ENCODE measurements at places on chromosomes 16 and 17.
A peak's percentile ranks its signal among the peaks of the same experiment; 100 is the strongest.

DNA sequence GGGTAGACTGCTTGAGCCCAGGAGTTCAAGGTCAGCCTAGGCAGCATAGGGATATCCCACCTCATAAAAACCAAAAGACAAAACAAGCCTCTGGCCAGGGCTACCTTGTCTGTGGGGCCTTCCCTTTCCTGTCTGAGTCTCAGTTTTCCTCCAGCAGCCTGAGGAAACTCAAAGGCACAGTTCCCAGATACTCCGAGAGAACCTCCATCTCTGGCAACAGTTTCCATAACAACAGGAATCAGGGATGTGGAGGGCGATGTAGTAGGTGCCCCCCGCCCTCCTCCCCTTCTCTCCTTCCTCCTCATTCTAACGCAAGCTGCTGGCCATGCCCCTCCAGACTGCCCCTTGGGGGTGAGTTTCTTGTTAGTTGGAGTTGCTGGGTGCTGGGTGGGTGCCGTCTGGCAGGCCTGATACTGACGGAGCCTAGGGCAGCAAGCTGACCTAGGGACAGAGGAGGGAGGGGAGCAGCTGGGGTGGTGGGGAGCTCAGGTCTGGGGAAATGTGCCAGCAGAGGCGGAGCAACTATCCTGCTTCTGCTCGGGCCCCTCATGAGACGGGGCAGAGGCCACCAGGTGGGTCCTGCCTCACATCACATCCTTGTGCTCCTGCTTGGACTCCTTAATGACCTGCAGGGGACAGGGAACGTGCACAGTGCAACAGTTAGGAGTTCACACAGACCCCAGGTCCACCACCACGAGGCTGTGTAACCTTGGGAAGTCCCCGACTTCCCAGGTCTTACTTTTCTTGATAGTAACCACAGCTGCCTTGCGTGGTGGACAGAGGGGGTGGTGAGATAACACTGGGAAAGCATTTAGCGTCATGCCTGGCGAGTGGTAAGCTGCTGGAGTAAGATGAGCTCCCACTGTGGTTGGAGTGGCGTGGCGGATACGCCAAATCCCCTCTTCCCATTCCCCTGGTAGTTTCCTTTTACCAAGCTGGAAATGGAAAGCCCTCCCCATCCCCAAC lies 7.8 kb upstream of the EFTUD2 start:
- no peak for DNase-seq

GRCh38 chr16:11550791-11551498 lies 35.8 kb downstream of the LITAF start:
- peak; percentile 11 for DNase-seq

- DNase-seq: peak; percentile 99
Observed at GRCh38 chr16:48126801-48127644, 28.8 kb downstream of the ABCC12 start.

DNA sequence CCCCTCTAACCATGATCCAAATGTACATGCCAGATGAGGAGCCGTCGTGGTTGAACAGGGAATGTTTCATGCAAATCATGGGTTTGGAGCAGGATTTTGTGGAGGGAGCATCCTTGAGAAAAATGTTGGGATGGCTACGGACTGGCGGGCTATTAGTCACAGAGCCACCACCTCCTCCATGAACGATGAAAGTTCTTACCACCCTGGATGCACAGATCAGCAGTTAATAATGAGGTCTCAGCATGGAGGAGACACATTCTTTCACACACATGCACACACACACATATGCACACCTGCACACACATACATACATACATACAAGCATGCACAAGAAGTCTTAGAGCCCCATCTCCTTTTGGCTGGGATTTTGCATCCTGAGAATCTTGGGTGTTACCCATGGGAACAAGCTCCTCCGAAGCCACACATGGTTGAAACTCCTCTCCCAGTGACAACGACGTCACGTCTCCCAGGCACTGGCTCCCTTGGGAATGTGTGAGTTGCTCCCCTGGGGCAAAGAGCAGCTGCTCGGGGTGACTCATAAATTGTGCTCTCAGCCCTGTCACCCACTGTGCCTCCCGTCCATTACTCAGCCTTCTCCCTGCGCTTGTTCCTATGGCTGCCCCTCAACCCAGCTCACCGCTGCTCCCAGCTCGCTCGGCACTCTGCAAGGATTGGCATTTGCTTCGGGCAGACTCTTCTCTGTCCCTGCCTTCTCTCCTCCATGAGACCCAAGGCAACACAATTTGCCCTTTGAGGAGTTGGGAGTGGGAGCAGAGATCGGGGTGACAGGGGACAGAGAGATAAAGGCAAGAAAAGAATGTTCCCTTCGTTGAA lies 344.6 kb downstream of the SOX9 start:
- peak; percentile 91 for DNase-seq

- no peak for DNase-seq
Observed at GRCh38 chr16:20074099-20074991, 655 bp upstream of the GPR139 start.

GRCh38 chr16:57093666-57094564 lies 1.5 kb downstream of the CPNE2 start:
- DNase-seq: no peak

GRCh38 chr16:54526916-54527315 lies 240.3 kb upstream of the IRX3 start:
- no peak for DNase-seq

DNA sequence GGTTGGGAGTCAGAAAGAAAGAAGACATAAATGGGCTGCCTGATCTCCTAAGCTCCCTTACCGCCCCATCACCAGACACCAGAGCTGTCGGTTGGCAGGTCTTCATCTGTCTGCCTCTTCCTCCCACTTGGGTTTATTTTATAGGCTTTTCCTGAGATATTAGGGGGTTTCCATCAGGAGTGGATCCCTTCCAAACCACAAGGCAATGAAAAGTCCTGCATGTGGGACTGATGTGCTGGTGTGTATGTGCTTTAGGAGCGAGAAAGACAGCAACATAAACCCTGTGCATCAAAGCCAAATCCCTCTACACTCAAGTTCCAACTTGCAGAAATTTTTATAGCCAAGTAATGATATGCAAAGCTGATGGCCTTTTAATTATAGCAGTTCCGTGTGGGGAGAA lies 389.5 kb downstream of the SLC39A11 start:
- no peak for DNase-seq

GRCh38 chr17:57833179-57833939 lies 16.5 kb downstream of the MRPS23 start:
- peak; percentile 43 for DNase-seq

DNA sequence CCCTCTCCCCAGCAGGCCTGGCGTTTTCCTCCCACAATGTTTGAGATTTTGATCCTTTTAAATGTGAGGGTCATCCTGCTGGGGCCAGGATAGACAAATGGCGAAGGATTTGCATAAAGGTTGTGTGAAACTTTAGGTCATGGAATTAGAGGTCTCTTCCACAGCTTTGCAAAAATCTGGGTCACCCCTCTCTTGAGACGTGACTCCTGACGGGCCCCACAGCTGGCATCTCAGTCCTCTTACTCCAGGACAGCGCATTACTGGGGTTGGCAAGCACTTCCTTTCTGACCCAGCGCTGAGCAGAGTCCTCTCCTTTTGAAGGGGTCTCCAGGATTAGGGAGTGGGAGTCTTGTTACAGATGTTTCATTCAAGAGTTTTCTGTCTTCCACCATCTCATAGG lies 7.4 kb downstream of the ZNF629 start:
- DNase-seq: no peak

- DNase-seq: no peak
Observed at GRCh38 chr16:49635591-49636581, 220.0 kb downstream of the ZNF423 start.

- peak; percentile 67 for DNase-seq
Observed at GRCh38 chr17:44557651-44558285, 484 bp downstream of the FZD2 start.

DNA sequence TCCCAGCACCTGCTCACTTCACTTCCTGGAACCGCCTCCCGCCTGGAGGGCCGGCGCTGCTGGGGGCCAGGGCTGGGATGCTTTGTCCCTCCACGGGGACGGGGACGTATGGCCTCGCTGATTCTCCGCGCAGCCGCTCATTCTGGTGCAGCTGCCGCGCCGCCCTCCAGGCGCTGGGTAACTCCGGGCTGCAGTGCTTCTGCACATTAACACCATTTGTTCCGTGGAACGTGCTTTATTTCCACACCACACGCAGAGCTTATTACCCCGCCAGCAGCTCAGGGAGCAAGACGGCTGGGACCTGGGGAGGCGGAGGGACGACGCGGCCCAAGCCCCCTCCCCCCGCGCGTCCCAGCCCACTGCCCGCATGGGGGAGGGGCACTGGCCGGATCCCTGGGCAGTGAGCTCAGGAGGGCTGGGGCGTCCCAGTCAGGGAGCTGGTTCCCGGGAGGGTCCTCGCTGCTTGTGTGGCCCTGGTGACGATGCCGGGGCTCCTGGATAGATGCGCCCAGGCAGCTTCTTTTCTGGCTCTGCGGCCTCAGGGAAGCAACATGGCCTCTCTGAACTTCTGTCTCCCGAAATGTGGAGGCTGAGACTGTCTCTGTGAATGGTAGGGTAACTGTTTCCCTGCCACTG lies 45.4 kb upstream of the ACSF3 start:
- DNase-seq: no peak

GRCh38 chr17:41734139-41734948 lies at the start of gene HAP1:
HAP1 (minus strand) TSS chr17:41734643; CDS start chr17:41734634, 9 bp downstream.
- no peak for DNase-seq

GRCh38 chr17:40724656-40725055 lies 21.1 kb upstream of the KRT24 start:
- DNase-seq: no peak

DNA sequence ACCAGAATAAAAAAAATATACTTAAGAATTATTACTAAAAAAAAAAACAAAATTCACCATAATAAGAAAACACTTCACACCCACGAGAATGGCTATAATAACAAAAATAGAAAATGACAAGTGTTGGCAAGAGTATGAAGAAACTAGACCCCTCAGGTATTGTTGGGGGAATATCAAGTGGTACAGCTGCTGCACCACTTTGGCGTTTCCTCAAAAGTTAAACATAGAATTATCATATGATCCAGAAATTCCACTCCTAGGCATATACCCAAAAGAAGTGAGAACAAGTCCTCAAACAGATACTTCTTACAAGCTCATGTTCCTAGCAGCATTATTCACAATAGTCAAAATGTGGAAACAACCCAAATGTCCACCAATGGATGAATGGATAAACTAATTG lies 26.3 kb downstream of the AMFR start:
- no peak for DNase-seq

- DNase-seq: no peak
Observed at GRCh38 chr17:34673995-34674890, 94.9 kb downstream of the TMEM132E start.

- no peak for DNase-seq
Observed at GRCh38 chr16:89042711-89043551, 50.7 kb upstream of the ACSF3 start.

GRCh38 chr17:50513495-50513894 lies 5.3 kb downstream of the MYCBPAP start:
- no peak for DNase-seq

DNA sequence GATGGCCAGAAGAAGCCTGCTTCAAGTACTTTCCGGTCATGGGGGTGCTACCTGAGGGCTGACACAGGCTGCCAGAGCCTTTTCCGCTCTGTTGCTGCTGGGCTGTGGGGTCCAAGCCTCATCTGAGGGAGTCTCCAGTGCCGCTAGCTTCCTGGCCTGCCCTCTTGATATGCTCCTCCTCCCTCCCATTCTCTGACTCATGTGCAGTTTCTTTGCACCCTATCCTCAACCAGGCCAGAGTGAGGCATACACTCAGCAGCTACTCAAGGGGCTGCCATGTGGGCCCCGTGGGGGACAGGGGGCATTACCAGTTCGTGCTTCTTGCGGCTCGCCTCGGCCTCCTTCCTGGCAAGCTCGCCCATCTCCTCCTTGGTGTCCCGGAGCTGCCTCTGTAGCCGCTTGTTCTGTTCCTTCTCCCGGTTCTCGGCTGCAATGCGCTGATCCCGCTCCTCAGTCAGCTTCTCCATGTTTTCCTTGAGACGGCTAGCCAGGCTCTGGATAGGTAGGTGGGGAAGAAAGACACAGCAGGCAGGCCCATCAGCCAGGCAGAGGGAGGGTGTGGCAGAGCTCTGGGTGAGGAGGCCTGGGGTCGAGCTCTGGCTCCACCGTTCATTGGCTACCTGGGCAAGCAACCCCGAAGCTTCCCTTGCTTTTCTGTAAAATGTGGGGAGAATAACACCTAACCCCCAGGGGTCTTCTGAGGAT lies 43.8 kb downstream of the PIPOX start:
- no peak for DNase-seq

GRCh38 chr17:7502987-7503386 lies 18.8 kb downstream of the POLR2A start:
- no peak for DNase-seq

DNA sequence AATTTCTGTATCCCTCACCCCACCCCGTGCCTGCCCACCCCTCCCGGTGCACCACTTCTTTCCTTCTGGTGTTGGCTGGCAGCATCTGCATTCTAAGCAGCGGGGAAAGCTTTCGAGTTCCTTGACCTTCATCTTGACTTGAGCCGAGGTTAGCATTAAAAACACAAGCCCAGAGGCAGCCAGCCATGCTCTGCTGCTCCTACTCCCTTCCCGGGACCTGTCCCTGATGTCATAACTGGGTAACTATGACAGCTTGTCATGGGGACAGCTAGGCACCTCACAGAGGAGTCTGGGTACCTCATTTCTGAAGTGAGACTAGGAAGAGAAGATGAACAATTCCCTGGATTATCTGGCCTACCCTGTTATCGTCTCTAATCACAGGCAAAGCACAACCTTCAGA lies at the start of gene CFAP97D1:
Gene CFAP97D1 (plus strand): TSS at position 301 of the 400 bp plus-strand sequence. CDS start 28 bp downstream, at position 329.
- no peak for DNase-seq

GRCh38 chr17:2453866-2454265 lies 53.0 kb upstream of the MNT start:
- no peak for DNase-seq

- DNase-seq: peak; percentile 46
Observed at GRCh38 chr16:12171206-12171605, 194.7 kb downstream of the SNX29 start.

GRCh38 chr16:84059946-84060901 lies 17.6 kb upstream of the SLC38A8 start:
- no peak for DNase-seq

GRCh38 chr16:492211-492875 lies 35.2 kb upstream of the CAPN15 start:
- DNase-seq: no peak

DNA sequence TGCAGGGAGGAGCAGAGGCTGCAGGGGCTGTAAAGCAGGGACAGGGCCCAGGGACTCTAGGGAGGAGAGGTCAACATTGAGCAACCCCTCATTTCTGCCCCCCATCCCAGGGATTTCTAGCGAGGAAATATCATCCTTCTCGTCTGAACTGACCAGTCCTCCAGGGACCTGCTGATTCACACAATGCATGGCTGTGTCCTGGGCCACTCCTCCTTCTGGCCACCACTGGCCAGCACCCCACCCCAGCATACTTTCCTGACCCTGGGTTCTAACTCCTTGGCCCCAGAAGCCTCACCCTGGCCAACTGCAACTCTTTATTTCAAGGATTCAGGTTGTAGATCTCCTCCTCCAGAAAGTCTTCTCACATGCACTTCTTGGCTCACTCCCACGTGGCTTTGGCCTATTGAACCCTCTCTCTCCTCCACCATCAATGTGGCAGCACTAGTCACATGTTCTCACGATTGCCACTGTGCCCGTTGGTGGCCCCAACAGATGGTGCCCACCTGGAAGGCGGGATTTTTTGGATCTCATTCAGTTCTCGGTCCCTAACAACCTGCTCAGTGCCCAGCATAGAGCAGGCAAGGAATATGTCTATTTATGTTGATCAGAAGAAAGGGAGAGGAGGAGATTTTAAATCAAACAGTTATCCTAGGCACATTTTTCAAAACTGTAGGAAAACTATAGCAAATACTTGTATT lies 41.5 kb downstream of the CUEDC1 start:
- DNase-seq: no peak
